ENCODE measurements at places on chromosomes 2 and 18.

DNA sequence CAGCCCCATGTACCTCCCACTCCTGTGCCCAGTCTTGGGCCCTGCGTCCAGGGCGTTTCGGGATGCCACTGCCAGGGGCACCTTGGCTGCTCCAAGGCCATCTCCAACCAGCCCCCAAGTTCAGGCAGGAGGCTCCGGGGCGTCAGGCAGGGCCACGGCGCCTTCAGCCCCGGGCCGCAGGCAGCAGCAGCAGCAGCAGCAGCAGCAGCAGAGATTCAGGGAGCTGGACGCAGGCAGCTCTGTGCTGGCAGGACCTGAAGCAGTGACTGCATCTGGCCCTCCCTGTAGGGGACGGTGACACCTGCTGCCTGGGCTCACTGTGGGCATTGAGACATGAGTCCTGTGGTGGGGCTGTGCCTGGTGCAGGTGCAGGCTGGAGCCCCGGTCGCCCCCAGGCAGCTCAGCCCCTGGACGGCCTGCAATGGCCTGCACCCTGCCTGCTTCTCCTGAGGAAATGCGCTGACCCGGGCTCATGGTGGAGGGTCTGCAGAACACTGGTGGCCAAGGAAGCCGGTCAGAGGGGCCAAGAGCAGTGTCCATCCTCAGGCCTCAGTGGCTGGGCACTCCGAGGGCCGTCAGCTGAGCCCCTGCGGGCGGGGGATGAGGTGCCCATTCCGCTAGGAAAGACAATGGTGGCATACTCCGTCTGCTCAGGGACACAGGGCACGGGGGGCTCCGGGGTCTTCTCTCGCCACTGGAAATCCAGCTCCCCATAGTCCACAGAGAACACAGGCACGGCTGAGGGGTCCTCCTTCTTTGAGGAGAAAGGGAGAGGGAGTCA lies 8.0 kb downstream of the PDCD1 start:
- no peak for DNase-seq

DNA sequence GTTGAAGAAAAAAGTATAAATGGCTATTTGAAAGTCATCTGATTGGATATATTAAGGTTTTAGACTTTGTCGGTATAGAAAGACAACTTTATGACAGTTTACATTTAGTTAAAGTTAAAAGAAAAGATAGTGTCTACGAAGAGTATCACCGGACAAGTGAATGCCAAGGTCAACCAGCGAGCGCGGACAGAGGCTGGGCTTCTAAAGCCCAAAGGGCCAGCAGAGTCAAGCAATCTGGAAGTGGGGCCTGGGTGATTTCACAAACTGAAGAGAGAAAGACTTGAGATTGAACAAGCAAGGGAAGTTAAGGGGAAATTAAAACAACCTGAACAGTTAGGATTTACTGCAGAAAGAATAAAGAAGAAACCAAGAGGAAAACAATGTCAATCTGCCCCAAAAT lies 16.3 kb downstream of the ZNF521 start:
- DNase-seq = no peak

DNA sequence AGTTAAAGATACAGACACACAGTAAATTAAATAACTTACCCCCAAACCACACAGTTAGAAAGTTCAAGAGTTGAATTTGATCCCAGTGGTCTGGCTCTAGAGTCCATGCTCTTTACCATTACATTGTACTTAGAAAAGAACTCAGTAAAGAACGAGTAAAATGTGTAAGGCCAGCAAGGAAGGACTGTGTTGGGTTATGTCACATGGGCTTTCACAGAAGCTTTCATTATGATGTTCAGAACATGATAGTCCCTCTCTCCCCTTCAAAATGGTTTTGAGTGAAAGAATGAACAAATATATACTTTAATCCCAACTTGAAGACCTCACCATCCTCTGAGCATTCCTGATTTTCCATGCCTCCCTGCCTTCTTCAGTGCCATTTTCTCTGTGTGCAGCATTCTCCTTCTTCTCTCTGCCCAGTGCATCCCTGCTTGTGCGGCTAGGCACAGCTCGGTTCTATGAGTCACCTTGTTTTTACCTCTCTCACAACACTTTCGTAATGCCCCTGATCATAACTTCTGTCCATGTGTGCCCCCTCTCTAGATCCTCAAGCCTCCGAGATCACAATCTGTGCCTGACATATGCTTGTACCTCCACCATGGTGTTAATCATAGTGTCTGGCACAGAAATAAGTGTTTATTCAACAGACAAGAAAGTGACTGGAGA lies 22.0 kb downstream of the RASGRP3 start:
- no peak for DNase-seq

DNA sequence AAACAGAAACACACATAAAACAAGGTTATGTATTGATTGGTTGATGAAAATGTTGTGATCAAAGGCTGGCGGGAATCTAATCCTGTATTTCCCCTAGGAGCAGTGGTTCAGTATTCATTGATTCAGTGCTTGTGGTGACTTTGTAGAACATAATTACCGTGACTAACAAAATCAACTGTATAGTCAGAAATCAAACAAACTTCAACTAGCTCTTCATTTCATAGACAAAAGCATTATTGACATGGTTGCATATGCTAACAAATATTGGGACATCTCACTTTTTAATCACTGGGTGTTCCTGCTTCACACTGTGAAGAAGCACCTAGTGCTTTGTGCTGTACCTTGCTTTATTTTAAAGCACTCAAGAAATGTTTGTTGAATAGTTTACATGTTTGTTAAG lies 41.4 kb downstream of the USP14 start:
- DNase-seq = no peak

DNA sequence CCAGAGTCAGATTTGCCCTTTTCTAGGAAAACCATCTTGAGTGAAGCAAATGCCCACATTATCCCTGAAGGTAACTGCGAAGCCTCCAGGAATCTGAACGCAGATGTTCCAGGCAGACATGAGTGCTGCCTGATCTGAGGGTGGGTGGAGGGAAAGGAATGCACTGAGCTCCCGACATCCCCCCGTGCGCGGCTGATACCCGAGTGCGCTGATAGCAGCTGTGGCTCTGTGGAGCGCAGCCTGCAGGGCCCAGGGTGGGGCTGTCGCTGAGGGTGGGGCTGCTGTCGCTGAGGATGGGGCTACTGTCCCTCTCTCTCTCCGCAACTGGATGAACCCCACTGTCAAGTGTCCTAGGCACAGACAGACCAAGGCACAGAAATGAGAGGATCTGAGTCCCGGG lies 82.4 kb downstream of the GFPT1 start:
- no peak for DNase-seq

GRCh38 chr2:117693651-117694050 lies 120.8 kb upstream of the DDX18 start:
- no peak for DNase-seq

DNA sequence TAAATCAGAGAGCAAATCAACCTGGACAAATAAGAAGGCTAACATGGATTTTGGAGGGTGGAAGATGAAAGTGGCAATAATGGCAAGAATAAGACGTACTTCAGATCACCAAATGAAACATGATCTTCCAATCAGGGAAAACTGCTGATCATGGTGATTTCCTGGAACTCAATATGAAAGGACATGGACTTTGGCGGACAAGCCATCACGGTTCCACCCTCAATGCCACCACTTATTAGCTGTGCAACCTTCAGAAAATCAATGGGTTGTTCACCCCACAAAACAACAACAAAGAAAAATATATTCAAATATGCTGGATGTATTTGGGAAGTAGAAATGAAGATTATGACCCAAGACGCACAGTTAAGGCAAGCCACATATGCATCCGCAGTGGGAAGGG lies 81.7 kb downstream of the PPP1R1C start:
- DNase-seq = no peak

Data from putamen (tissue), 1 donor.